ENCODE measurements at places on chromosomes 3 and 15.

- DNase-seq: no peak
These were observed 39.4 kb upstream of the KY start for GRCh38 chr3:134690226-134690625.

- no peak for DNase-seq
These were observed 18.4 kb downstream of the ANKDD1A start for GRCh38 chr15:64930019-64930652.

DNA sequence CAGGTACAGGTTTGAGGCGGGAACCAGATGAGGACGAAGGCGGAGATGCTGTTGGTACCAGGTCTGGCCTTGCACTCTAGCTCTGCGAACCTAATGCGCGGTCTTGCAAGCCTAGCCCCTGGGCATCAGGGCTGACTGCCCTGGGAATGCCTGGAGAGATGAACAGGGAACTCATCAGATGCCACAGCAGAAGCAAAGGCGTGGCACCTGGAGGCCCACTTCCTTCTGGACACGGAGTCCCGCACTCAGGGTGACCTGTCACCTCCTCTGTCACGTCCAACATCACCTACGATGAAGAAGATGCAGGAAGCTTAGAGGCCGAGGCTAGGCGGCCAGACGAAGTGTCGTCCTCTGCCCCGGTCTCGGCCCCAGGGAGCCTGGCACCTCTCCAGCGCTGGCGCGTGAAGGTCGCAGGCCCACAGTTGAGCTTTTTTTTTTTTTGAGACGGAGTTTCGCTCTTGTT lies 9.4 kb downstream of the RPLP1 start:
- DNase-seq: no peak

GRCh38 chr15:92071045-92071634 lies 217.6 kb downstream of the SLCO3A1 start:
- DNase-seq: no peak

- DNase-seq: peak; percentile 89
These were observed 134.3 kb downstream of the VGLL4 start for GRCh38 chr3:11509173-11510000.

GRCh38 chr3:94234177-94234788 lies 171.4 kb downstream of the NSUN3 start:
- DNase-seq: peak; percentile 68

- DNase-seq: no peak
These were observed 4.5 kb downstream of the HEMK1 start for GRCh38 chr3:50573566-50574443.

DNA sequence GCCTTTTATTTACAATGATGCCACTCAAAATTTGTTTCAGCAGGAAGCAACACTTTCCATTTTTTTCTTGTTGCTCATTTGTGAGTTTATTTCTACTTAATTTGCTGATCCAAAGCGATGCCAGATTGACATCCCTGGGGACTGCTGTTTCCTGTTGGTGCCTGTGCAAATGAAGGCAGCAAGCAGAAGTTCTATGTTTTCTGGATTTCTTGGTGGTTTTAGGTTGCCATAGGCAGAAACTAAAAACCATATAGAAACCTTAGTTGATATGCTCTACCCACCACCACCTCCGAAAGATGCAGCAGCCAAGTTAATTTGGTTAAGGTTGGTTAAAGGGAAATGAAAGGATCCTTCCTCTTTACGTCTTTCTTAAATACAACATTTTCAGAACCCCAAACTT lies 356.2 kb downstream of the RBMS3 start:
- DNase-seq: peak; percentile 48

- DNase-seq: no peak
These were observed 54.5 kb upstream of the TBL1XR1 start for GRCh38 chr3:177251755-177252154.

DNA sequence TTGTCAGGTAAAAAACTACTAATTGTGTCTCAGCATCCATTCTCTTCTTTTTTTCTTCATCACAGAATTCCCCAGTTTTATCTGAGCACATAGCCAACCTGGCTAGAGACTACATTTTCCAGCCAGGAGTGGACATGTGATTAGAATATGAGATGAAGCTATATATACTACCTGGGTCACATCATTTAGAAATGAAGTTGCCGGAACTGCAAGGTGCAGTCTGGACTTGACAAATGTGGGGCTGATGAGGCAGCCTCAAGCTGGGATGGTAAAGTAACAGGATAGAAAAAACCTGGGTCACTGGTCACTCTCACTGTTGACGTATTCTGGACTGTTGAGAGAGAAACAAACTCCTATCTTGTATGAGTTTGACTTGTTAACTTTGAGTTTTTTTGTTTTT lies 99.6 kb downstream of the STRIT1 start:
- no peak for DNase-seq

DNA sequence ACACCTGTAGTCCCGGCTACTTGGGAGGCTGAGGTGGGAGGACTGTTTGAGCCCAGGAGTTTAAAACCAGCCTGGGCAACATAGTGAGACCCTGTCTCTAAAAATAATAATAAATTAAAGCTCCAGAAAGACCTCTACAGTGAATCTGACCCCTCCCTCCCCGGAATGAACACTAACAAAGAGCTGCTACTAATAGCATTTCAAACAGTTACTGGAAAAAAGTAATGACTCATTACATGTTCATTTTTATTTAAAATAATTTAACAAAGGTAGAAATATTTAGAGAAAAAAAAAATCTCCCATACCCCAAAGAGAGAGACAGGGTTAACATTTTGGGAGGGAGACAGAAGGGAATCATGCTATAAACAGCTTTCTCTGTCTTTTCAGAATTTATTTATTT lies 2.2 kb upstream of the UBA3 start:
- no peak for DNase-seq

DNA sequence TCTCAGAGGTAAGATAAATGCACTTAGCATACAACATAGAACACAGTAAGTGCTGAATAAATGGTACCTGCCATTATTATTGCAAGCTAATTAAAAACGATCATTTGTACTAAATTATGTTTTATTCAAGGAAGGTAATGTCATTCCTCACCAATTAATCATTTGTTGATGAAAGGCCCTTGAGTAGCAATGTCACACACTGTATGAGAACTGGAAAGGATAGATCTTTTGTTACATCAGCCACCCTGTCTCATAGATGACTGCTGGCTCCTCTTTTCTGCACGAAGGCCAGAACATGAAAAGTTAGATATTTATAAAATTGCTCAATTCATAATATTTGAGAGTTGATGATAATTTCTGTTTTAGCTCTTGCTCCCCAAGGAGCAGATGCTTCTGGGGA lies 415.4 kb downstream of the RBMS3 start:
- peak; percentile 35 for DNase-seq

DNA sequence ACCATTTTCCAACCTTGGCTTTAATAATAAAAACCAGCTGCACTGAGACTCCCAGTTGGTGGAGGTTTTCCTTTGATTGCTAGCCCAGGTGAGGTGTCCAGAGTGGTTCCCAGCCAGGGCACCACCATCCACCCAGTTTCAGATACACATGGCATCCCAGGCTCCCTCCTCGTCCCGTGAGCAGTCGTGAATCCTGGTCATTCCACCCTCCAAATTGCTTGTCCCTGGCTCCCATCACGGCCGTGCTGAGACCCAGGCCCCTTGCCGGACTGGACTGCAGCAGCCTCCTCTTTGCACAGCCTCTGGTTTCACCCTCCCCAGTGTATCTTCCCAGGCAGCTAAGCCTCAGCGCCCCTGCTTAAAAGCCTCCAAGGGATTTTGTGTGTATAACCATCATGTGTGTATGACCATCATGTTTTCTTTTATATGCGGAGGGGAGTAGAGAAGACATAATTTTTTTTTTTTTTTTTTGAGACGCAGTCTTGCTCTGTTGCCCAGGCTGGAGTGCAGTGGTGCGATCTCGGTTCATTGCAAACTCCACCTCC lies 106.3 kb downstream of the ETFA start:
- no peak for DNase-seq

- DNase-seq: peak; percentile 92
These were observed 444.9 kb upstream of the THBS1 start for GRCh38 chr15:39135989-39136388.

GRCh38 chr15:70327856-70328678 lies 230.3 kb upstream of the TLE3 start:
- peak; percentile 81 for DNase-seq

DNA sequence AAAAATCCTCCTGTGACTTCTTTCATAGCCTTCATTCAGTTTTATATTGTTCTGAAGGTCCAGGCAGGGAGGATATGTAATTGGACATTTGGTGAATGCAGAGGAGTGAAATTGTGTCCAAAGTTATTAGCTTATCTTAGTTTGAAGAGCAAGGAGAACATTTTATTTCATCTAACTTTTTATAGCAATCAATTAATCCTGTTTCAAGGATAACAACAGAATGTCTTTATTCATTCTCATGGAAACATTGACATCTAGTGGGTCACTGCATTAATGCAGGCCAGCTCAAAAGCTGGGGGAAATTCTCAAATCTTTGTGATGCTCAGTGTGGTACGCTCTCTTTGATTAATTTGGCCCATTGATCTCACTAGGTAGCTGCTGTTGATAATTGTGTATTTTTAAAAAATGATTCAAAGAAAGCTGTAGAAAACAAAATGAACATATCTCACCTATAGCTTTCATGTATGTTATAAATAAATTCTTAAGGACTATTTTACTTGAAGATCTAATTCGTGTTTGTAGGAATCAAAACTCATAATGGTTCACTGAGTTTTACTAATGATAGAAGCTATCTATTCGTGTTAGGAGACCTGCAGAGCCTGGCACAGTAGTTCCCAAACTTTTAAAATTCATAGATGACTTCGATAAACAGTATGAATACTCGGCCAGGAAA lies 150.8 kb upstream of the KCNMB2 start:
- peak; percentile 65 for DNase-seq

DNA sequence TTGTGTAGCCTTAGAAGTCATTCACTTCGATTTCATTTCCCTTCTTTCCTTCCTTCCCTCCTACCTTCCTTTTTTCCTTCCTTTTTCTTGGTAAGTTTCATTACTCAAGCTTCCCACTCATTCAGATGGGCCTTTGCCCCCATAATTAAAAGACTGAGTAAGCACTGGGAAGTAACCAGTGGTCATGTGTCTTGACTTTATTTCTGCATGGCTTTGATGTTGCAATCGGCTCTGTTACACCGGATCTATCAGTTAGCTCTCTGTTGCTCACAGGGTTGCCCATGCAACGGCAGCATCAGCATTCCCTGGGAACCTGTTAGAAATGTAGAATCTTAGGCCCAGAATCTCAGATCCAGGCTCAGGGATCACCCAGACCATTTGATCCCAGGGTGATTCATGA lies 25.6 kb upstream of the LARS2 start:
- DNase-seq: peak; percentile 22
